Upper lobe of right lung (tissue), 1 donor: ENCODE measurements at places on chromosomes 5 and 9. TPM values are rescaled to one million over a fixed set of nuclear protein-coding genes. Genes with fewer than 3 reads are reported as not detected.

- H3K36me3 ChIP-seq, result no peaks in the 10 kb centered on the region
- no peak overlapping the region for H3K27ac ChIP-seq
- no peak for DNase-seq
- H3K4me1 ChIP-seq, result no peaks in the 10 kb centered on the region
Measured at GRCh38 chr5:108983461-108984092, 235.9 kb downstream of the FER start.

GRCh38 chr5:177249761-177250537, 53.6 kb downstream of the RAB24 start:
- DNase-seq, result no peak
- peaks cover 94% of the 10 kb centered on the region for H3K36me3 ChIP-seq
- no peak overlapping the region for H3K4me3 ChIP-seq
- no peaks in the 10 kb centered on the region for H3K27me3 ChIP-seq

Gene TRIM36
- 3.7 TPM for total RNA-seq

Gene NPR3
- total RNA-seq, result 87.2 TPM

Gene GNA14
- total RNA-seq, result 15.7 TPM

- H3K27me3 ChIP-seq, result no peaks in the 10 kb centered on the region
- no peak overlapping the region for H3K27ac ChIP-seq
- no peak for DNase-seq
Measured at GRCh38 chr9:6068983-6069382, 53.6 kb upstream of the RANBP6 start.

GRCh38 chr5:56534102-56534829, 281.1 kb upstream of the MAP3K1 start:
- no peaks in the 10 kb centered on the region for H3K27me3 ChIP-seq
- no peaks in the 10 kb centered on the region for H3K36me3 ChIP-seq
- peaks cover 3% of the 10 kb centered on the region for H3K4me1 ChIP-seq
- DNase-seq, result no peak
- no peak overlapping the region for H3K4me3 ChIP-seq

Gene SLC22A4
- 1.8 TPM for total RNA-seq

DNA sequence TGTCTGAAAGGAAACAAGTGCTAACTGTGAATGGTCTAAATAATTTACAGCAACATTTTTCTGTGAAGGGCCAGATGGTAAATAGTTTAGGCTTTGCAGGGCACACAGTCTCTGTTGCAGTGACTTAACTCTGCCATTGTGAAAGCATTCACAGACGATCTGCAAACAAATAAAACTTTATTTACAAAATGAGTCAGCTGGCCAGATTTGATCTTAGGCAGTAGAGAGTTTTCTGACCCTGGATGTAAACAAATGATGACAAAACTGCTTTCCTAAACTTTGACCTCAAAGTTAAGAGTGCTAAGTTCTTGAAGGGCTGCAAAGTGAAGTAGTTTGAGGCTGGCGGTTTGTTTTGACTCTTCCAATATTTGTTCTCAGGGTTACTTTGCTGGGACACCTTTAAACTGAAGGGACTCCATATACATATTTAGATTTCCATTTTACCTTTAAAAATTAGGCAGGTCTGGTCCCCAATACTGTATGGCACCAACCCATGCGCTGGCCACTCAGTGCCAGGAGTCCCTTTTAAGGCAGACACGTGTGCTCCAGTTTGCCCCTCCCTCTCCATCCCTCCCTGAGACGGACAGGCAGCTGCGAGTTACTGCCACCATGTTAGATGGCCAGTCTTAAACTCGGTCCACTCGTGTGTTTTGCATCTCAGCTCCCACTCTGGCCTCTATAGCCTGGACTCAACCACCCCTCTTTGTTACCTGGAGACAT, 4.0 kb upstream of the ADAMTS16 start:
- no peaks in the 10 kb centered on the region for H3K36me3 ChIP-seq
- peaks cover 21% of the 10 kb centered on the region for H3K27me3 ChIP-seq
- no peak overlapping the region for H3K27ac ChIP-seq
- H3K4me3 ChIP-seq, result no peak overlapping the region
- H3K4me1 ChIP-seq, result peaks cover 10% of the 10 kb centered on the region

Gene SPINK5
- 3.2 TPM for total RNA-seq

DNA sequence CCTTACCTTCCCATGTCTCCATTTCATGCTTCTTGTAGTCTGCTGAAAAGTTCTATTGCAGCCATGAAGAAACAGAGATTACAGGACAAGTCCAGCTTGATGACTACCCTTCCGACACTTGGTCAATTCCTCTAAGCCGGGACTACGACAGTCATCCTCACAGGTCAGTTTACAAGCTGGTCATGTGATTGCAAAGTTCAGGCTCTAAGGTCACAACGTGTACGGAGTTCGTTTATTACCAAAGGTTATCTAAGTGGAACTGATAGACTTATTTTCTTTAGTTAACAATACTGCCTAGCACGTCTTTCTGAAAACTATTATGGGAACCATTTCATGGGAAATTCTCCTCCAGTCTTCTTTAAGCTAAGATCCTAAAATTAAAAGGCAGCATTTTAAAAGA, 88.5 kb upstream of the NR5A1 start:
- H3K4me1 ChIP-seq, result peaks cover 18% of the 10 kb centered on the region
- no peak for DNase-seq
- no peak overlapping the region for H3K27ac ChIP-seq
- H3K4me3 ChIP-seq, result no peak overlapping the region
- H3K36me3 ChIP-seq, result no peaks in the 10 kb centered on the region
